ENCODE measurements at places on chromosomes 13 and 19.

- no peak for DNase-seq
Observed at GRCh38 chr19:41265395-41266153, 1.4 kb downstream of the HNRNPUL1 start.

- DNase-seq, result no peak
Observed at GRCh38 chr13:74024314-74024713, 109.9 kb downstream of the KLF12 start.

- DNase-seq, result no peak
Observed at GRCh38 chr13:53104136-53104535, 75.5 kb downstream of the OLFM4 start.

GRCh38 chr13:51620165-51620983 is 36.1 kb downstream of the WDFY2 start:
- DNase-seq, result no peak

GRCh38 chr13:23642110-23642509 is 71.9 kb downstream of the TNFRSF19 start:
- DNase-seq, result no peak

DNA sequence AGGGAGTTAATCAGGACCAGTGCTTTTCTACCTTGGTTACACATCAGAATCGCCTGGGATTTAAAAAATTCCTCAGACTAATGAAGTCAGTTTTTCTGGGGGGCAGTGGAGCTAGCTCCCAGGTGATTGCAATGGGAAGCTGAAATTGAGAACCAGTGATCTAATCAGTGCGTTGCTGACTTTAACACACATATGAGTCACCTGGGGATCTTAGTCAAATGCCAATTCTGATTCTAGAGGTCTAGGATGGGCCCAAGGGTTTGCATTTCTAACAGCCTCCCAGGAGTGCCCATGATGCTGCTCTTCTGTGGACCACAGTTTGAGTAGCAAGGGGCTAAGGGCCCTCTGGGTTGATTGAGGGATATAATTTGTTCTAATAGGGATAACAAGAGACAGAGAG is 54.5 kb downstream of the KL start:
- no peak for DNase-seq

DNA sequence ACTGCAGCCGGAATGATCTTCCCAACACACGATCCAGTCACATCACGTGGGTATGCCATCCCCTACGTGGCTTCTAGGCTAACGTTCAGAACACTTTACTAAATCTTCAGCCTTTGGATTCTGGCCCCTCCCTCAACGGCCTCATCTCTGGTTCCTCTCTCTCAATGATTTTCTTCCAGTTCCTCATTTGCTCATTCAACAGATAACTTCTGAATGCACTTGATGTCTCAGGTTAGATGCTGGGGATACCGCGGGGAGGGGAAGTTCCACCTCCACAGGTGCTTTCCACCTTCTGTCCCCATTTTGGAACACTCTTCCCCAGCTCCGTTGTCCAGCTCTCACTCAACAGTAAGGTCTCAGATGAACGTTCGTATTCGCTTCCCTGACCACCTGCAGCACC is 66.1 kb downstream of the ATP7B start:
- DNase-seq, result no peak

- DNase-seq, result no peak
Observed at GRCh38 chr19:49475191-49475917, 1.3 kb downstream of the FLT3LG start.

GRCh38 chr13:80603351-80603750 is 262.4 kb upstream of the SPRY2 start:
- DNase-seq, result no peak

DNA sequence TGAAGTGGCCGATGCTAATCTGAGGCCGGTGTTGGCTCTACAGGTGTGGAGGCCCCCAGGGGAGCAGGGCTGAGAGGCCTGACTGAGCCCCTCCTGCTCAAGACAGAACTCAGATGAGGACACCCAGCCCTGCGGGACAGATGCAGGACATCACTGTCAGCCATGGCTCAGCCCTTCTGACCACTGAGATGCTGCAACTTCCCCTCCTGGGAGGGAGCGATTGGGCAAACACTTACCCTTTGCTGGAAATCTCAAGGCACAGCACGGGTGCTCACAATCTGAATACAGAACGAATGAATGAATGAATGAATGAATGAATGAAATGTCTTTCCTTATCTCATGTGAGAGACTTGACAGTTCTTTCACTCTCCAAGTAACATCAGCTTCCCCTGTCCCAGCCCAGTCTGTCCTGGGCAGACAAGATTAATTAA is 3.5 kb upstream of the SIGLEC7 start:
- no peak for DNase-seq

DNA sequence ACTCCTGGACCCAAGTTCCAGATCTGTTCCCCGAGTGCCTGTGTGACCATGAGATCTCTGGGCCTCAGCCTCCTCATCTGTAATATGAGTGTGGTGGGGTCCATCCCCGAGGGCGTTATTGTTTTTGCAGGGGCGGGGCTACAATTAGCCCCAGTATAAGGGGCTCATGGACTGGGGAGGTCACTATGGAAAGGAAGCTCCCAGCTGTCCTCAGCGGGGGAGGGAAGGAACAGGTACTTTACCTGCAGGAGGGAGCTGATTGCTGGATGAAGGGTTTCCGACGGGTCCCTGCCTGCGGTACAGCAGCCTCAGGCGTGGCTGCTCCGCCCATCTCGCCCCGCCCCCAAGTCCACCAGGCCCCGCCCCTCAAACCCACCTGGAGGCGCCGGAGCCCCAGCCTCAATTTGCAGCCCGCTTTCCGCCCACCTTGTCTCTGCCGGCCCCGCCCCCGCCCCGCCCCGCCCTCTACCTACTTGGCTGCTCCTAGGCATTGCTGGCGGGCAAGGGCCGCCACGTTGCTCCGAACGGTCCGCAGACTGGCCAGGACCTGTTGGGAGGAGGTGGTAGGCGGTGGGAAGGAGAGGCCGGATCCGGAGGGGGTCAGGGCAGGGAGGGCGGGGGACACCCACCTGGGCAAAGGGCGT is 5.5 kb downstream of the PDE4C start:
- DNase-seq, result no peak

- no peak for DNase-seq
Observed at GRCh38 chr13:96091164-96092117, 1.5 kb downstream of the HS6ST3 start.

- DNase-seq, result peak; percentile 47
Observed at GRCh38 chr19:13920940-13921747, 15.1 kb downstream of the CC2D1A start.

- no peak for DNase-seq
Observed at GRCh38 chr19:46453661-46454060, 17.7 kb downstream of the PNMA8A start.

GRCh38 chr13:65292488-65292901 is 1937.6 kb downstream of the PCDH9 start:
- DNase-seq, result no peak

- no peak for DNase-seq
Observed at GRCh38 chr13:101412076-101412475, 4.2 kb downstream of the NALCN start.

GRCh38 chr19:42693760-42694350 is 46.4 kb downstream of the PSG3 start:
- DNase-seq, result peak; percentile 25

DNA sequence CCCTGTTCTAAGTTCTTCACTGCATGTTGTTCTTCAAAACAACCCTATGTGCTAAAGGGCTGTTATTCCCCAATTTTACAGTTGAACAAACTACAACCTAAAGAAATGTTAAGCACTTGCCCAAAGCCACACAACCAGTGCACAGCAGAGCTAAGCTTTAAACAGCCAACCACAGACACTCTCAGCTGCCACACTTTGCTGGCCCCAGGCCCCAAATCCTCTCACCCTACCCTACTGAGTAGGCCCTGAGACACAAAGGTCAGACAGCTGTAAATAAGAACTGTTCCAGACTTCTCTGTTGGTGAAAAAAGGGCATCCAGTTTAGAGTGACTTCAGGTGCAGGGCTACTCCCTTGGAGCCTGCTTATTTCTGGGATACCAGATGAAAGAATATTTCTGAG is 30.0 kb downstream of the GRIK5 start:
- no peak for DNase-seq

DNA sequence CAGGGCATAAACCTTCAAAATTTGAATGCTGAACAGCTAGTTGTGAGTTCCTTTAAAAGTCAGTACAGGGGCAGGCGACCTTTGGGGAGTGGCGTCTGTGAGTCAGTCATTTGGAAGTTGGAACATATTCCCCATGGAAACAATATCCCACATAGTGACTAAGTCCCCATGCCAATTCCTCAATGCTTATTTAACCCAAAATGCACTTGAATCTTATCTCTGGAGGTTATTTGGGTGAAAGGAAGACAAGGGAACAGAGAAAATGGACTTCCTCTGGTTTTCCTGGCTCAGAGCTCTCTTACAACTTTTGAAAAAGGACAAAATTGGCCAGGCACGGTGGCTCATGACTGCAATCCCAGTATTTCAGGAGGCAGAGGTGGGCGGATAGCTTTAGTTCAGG is 479.2 kb upstream of the NBEA start:
- DNase-seq, result no peak

DNA sequence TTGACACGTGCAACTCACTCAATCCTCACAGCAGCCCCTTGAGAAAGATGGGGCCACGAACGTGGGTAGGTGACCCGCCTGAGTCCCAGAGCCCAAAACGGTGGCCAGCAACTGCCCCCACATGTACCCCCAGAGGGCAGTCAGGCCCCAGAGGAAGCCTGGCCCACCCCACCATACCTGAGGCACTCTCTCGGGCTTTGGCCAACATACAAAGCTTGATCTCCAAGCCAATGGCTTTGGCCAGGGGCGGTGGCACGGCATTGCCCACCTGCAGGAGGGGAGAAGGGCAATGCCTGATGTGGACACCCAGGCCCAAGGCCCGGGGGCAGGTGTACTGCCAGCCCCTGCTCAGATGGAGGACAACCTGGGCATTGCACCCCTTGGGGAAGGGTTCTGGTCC is 14.3 kb upstream of the EIF3G start:
- DNase-seq, result no peak

- DNase-seq, result no peak
Observed at GRCh38 chr19:33659835-33660234, 38.1 kb downstream of the CHST8 start.

DNA sequence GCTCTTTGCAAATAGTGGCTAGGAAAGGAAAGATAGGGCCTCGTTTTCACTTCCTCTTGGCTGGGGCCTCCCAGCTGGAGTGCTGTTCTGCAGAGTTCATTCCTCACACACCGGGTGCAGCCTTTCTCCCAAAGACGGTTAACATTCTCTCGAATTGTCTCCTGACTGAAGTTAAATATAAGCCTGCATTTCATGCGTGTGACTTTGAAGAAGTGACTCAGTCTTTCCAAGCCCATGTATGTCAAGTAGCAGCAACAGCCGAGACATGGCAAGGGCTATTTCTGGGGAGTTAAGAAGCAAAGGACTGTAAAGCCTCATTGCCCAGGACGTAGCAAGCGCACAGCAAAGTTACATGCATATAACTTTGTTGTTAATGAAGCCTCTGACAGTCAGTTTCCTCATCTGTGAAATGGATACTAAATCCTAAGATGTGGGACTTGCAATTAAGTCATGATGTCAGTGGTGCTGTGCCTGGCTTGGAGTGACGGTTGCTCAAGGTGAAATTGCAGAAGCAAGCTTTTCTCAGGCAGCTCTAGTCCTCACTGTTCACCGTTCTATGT is 502.4 kb downstream of the MYO16 start:
- DNase-seq, result no peak

DNA sequence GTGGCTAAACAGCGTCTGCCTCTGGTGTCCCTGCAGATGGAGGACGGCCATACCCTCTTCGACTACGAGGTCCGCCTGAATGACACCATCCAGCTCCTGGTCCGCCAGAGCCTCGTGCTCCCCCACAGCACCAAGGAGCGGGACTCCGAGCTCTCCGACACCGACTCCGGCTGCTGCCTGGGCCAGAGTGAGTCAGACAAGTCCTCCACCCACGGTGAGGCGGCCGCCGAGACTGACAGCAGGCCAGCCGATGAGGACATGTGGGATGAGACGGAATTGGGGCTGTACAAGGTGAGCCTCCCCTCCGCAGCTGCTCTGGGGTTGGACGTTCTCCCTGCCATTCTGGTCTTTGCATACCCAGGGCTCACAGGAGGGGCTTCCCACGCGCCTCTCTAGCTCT is 19.9 kb downstream of the UHRF1 start:
- no peak for DNase-seq

DNA sequence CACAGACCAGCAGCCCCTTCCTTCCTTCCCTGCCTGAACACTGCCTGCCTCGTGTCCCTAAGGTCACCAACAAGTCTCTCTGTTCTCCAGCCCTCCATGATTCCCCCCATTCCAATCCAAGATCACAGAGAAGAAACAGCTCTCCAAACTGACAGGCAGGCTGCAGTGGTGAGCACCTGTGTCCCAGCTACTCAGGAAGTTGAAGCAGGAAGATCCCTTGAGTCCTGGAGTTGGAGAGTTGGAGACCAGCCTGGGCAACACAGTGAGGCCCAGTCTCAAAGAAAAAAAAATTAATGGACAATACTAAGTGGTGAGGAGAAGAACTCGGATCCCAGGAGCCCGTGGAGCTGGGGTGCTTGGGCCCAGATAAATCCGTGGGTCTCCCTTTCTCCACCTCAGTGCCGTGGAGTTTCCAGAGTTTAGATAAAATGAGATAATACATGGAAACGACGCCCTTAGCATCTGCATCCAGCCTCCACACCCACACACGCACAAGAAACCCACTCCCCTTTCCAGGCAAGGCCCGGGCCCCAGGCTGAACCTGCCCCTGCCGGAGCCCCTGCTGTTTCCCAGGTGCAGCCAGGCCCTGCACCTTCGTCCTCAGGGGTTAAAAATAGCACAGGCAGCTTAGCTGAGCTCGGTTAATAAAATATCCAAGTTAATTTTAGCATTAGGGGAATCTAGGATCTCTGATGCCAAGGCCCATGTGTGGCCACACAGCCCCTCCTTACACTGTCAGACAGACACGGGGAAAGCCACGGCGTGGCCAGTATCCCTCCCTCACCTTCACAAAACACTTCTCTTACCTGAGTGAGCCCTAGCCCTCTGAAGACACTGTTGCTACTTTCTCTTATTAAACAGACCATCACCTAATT is 4.7 kb downstream of the RASA3 start:
- no peak for DNase-seq

GRCh38 chr19:23904406-23904805 is 10.3 kb upstream of the ZNF726 start:
- no peak for DNase-seq

GRCh38 chr19:7622933-7623685 is 6.2 kb downstream of the XAB2 start:
- DNase-seq, result no peak

GRCh38 chr13:109126178-109126577 is 496.8 kb downstream of the MYO16 start:
- DNase-seq, result no peak

- no peak for DNase-seq
Observed at GRCh38 chr13:40274103-40274502, 392.3 kb downstream of the FOXO1 start.
